ENCODE measurements at places on chromosomes 13 and 19. TPM values are rescaled to one million over a fixed set of nuclear protein-coding genes. Genes with fewer than 3 reads are reported as not detected.

DNA sequence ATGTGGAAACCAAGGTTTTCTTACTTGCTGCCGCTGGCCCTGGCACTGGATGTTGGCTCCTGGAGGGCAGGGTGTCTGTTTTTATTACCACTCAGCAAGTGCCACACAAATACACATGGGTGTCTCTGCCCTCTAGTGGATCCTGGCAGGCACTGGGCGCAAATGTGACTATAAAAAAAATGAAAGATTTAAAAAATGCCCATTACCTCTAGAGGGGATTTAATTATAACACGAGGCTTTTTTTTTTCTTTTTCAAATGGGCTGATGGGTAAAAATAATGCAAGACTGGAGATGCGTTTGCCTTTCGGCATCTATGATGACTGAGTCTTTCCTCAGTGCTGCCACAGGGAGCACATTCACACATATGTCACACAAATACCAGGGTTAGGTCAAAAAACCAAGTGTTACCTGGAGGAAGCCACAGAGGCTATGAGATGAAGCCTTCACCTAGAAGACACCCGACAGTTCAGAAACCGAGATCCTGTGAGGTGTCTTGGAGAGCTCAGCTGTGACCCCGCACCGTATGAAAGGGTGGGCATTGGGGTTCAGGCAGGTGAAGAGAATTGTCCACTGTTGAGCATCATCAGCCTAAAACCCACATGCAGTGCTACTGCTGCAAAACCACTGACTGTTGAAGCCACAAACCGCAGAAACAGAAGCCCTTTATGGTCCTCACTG is 25.7 kb downstream of the CHAMP1 start:
- no peak for DNase-seq

- no peak for DNase-seq
Measured at GRCh38 chr13:33761740-33762139, 56.2 kb upstream of the RFC3 start.

DNA sequence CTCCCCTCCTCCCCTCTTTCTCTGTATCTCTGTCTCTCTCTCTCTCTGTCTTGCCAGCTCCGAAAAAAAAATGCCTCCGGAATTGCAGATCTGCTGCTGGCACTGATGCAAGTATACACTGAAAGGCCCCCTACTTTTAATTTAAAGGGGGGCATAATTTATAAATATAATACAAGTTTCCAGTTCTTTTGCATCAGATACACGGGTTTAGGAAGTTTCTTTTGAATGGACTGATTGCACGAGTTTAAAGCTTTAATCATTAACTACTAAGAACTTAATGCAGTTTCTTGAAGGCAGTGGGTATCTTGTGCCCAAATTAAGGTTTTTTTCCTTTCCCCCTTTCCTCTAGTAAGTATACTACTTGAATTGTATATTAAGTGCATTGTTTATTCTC is 1.4 kb downstream of the FGF9 start:
- DNase-seq = no peak

DNA sequence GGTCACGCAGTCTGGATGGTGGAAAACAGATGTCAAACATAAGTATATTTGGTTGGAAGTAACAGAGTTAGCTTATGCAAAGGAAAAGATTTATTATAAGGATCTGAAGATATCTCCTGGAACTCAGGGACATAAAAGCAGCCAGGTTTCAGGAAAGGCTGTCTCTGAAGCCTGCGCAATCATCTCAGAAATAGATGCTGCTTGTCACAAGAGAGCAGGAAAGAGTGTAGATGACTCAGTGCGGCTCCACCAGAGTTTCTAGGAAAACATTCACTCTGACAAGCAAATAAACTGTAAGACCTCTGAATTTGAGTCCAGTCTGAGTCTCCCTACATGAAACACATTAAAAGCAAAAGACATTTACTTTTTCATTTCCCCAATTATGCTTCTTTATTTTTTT is 220.4 kb upstream of the HTR2A start:
- DNase-seq = peak; percentile 3

DNA sequence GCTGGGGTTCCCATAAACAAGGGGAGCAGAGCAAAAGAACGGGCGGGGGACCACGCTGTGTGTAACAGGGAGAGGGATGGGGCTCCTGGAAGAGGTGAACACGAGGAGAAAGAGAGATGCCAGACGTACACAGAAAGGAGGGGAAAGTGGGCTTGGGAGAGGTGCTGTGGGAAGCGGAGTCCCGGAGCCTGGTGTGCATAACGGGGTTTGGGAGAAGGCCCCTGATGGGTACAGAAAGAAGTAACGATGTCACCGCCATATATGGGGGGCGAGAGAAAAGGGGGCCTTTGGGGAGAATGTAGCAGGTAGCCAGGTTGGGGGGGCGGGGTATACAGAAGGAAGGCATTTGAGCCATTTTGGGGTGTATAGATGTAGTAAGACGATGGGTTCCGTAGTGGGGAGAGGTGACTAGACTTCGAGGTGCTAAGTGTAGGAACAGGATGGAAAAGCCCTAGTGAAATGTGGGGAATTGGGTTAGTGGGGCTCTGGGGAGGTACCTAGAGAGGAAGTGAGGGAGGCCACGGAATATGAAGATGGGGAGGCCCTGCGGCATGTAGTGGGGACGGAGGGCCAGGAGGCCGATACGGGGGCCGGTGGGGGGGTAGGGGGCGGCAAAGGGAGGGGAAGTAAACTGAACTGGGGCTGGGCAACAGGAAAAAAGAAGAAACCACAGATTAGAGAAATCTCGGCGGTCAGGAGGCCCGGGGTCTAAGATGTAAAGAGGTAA is 787 bp downstream of the ZNF580 start:
- DNase-seq = no peak

The KRI1 gene
- polyA plus RNA-seq = 27.5 TPM

DNA sequence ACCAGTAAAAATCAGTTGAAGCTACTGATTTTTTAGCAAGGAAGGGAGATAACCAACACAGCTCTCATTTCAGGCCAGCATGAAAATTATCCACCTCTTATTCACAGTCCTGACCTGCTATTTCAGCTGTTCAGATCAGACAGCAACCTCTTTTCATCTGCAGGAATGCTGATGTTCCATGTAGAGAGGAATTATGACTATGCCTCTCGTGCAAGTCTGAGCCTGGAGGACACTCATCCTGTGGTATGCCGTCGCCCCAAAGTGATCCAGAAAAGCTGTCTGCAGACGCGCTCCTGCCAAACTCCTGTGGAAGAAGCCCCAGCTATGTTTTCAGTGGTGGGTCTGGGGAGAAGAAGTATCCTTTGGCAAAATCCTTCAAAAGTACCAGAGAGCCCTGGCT is 563.5 kb upstream of the SLITRK1 start:
- no peak for DNase-seq

GRCh38 chr19:18173572-18174288 is at the start of gene IFI30:
Gene IFI30 (plus strand): TSS chr19:18173813. CDS start chr19:18173842, 29 bp downstream.
- DNase-seq = no peak

- no peak for DNase-seq
Measured at GRCh38 chr13:104779311-104779993, 1713.2 kb upstream of the SLC10A2 start.

DNA sequence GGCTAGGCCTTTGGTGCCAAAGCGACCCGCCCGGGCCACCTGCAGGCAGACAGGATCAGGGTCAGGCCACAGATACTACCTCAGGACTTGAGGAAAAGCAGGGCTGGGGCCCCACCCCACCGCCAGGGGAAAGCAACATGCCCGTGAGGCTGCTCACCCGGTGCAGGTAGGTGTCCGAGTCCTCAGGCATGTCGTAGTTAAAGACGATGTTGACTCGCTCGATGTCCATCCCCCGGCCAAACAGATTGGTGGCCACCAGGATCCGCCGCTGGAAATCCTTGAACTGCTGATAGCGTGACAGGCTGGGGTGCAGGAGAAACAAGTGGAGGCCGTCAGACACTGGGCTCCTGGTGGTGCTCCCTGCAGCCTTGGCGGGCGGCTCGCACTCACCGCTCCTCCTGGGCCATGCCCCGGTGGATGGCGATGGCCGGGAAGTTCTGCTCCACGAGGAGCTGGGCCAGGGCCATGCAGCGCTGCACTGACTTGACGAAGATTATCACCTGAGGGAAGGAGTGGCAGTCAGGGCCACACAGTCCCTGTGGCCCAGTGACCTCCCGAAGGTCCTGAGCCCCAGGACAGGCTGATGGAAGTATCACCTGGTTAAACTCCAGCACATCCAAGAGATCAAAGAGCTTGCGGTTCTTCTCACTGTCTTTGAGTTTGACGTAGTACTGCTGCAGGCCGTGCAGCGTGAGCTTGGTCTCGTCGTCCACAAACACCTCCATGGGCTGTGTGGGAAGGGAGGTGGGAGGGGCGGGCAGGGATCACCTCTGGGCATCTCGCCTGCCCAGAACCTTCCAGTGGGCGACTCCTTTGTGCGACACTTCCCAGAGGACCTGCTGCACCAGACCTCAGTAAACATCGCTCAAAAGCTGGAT is 9.8 kb downstream of the DDX39A start:
- DNase-seq = no peak

The NRTN gene
- polyA plus RNA-seq = 0.53 TPM

GRCh38 chr19:58097781-58098681 is at the start of gene ZSCAN18:
Gene ZSCAN18 (minus strand): TSS chr19:58098231. CDS start chr19:58090267, 7,964 bp downstream.
- peak; percentile 99 for DNase-seq

- no peak for DNase-seq
Measured at GRCh38 chr19:32403291-32403995, 2.1 kb upstream of the DPY19L3 start.
